Sciatic nerve (tissue), 2 donors: ENCODE measurements at places on chromosomes 13 and 19. TPM values are rescaled to one million over a fixed set of nuclear protein-coding genes. Genes with fewer than 3 reads are reported as not detected.

RXFP2 gene
- total RNA-seq, result not detected

SGCG gene
- total RNA-seq, result 1.3 TPM

KLK13 gene
- 0.58 TPM for total RNA-seq

SBK3 gene
- 0.53 TPM for total RNA-seq

KLK8 gene
- 1.8 TPM for total RNA-seq

CD209 gene
- total RNA-seq, result 20.1 TPM

TBCB gene
- 173 TPM for total RNA-seq

PGLYRP2 gene
- total RNA-seq, result not detected

NOVA2 gene
- 9.9 TPM for total RNA-seq

IGFL2 gene
- total RNA-seq, result 0.85 TPM

PINLYP gene
- total RNA-seq, result 8.0 TPM

IFI30 gene
- total RNA-seq, result 82.2 TPM

COMP gene
- total RNA-seq, result 7.6 TPM

KLK2 gene
- not detected for total RNA-seq

NLRP7 gene
- total RNA-seq, result not detected
